Stimulated activated CD8-positive, alpha-beta memory T cell treated with anti-CD3 and anti-CD28 coated beads, Interleukin-12 subunit alpha, Interleukin-12 subunit beta, amount 100 ng/mL, for 4 hours (primary cell): ENCODE measurements at places on chromosomes 5 and 9.

DNA sequence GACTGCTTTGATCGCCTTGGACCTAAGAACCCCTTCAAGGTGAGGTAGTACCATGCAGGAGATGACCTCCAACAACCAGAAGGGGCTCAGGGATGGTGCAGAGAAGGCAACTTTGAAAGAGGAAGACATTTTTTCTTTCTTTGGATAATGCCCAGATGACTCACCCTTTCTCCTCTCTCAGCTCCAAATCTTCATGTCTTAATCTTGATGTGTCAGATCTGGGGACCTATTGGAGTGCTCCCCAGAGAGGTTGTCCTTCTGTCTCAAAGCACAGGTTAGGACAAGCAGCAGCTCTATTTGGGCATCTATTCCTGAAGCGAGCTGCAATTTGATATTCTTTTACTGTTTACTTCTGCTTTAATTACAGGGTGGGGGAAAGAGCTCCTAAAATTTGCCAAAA, 229.9 kb upstream of the MAP3K1 start:
- DNase-seq, result no peak

DNA sequence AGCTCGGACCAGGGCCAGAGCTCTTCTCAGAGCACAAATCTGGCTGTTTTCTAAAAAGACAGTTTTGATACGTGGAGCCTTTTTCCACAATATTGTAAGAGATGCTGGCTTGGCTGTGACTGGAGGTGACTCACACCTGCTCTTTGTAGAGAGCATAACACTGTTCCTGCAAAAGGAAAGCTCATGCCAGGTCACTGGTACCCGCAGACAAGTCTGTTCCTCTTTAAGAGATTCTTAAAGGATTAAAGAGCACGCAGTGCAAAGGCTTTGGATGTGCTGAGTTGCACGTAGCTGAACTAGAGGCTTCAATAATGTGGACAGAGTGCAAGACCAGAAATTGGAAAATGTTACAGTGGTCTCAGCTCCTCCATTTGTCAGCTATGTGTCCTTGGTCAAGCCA, 19.0 kb downstream of the ACTL7B start:
- DNase-seq, result no peak

- DNase-seq, result no peak
These were observed 136.8 kb upstream of the ADRA1B start for GRCh38 chr5:159779481-159779880.

DNA sequence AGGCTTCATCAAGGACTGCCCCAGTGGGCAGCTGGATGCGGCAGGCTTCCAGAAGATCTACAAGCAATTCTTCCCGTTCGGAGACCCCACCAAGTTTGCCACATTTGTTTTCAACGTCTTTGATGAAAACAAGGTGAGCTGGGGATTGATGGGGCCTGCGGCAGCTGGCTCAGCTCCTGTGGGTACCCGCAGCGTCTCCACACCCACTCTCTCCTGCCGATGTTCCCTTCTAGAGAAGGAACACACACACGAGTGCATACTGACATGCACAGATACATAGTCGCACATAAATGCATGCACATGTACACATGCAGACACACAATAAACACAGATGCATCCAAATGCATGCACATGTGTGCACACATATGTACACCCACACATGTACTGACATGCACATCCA, 45.6 kb downstream of the NCS1 start:
- DNase-seq, result no peak

DNA sequence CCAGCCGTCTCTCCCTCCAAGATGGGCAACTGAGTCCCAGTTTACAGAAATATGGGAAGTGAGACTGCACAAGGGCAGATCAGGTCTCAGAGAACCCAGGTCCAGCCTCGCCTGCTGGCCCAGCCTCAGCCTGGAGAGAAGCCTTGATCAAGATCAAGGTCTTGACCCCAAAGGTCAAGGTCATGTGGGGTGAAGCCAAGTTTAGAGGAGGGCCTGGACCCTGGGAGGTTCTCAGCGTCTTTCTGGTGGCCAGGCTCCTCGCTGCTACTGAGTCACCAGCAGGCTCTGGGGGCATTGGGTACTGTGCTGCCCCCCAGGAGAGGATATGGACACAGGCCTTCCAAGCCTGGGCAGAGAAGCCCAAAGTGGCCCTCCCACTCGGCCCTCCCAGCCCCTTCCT, 8.8 kb downstream of the IPPK start:
- no peak for DNase-seq

DNA sequence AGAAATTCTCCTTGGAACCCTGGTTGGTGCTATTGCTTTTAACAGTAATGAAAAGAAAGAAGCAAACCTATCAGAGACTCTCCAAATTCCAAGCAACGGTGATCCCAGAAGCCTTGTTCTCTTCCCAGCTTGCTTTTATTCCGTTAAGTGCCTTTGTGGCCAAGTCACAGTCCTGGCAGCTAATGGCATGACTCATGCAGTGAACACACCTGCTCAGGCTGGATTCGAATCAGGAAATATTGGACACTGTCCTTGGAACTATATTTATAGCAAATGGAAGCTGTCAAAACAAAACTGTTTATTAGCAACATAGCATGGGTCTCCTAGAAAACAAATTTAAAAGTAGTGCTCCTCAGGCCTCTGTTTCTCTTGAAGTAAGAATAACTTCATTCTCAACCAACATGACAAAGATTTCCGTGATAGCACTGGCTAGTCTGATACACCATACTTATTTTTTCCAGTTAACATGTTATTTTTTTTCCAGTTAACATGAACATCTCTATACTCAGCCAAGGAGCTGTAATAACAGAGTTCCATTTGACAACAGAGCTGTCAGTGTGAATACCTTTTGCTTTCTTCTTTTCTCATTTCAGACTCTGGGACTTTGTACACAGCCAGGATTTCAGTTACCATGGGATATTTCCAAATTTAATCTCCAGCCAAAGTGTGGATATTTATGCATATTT, 502.4 kb downstream of the GADD45G start:
- no peak for DNase-seq
